ENCODE measurements at places on chromosomes 7 and 10.

DNA sequence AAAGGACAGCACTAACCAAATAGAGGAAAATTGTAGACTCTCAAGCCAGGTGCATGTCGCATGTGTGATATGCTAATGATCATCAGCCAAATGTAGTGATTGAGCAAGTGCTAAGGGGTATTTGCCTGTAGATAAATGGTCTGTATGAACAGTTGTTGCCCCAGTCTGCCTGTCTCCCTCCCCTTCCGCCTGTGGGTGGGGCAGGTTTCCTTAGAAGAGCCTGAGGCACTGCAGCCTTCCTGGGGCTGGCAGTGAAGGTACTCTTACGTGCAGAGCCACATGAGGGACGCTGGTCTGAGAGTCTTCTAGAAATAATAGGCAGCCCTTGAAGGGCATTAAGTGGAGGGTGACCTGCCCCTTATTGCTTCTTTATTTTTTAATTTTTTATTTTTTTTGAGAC, 152.1 kb downstream of the SNX10 start:
- no peak for DNase-seq

- no peak for DNase-seq
Measured at GRCh38 chr7:156886020-156886795, 6.8 kb downstream of the LMBR1 start.

DNA sequence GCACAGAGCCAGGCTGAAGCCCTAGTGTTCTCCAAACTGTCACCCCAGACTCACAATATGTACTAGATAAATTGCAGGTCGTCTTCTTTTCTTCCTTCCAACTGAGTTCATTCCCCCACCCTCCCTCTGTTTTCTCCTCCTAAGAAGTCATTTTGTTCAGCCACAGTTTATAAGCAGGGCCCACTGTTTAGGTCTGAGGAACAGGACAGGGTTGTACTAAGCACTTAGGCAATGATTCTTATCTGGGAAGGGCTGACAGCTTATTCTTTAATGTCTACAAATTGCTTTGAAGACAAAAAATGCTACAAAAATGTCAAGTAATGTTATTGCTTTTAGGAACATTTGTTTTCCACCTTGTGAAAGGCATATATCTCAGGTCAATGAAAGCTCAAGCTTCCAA, 59.1 kb downstream of the CDC123 start:
- no peak for DNase-seq

GRCh38 chr7:42932811-42933591, 825 bp downstream of the MRPL32 start:
- DNase-seq: no peak

GRCh38 chr7:209906-210305, 17.5 kb downstream of the FAM20C start:
- DNase-seq: no peak

DNA sequence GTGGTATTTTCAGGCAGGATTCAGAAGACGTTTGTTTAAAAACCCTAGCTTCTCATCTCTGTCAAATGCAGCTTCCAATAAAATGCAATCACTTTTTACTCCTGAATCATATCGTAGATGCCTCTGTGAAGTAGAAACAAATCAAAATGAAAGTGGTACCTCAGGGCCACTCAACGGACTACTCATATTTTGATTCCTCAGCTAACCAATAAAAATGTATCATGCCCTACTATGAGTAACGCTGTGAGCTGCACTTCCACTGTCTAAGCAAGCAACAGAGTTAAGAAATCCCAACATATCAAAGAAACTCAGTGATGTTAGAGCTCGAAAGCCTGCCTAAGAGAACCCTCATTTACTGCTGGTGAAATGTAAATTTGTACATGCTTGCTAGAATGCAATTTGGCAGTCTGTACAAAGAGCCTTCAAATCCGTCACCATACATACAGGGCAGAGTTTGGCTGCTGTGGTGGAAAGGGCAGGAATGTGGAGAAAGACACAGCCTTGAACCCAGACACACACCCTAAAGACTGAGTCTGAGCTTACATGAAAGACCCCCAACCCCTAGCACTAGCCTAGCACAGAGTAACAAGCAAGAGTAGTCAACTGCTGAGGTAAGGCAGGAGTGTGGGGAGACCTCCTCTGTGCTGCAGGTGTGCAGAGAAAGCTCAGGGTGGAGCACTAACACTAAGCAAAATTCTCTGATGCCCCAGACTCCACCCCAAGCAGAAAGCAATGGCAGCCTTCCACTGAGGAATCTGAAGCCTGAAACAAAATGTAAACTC, 151.5 kb downstream of the ANK3 start:
- no peak for DNase-seq

DNA sequence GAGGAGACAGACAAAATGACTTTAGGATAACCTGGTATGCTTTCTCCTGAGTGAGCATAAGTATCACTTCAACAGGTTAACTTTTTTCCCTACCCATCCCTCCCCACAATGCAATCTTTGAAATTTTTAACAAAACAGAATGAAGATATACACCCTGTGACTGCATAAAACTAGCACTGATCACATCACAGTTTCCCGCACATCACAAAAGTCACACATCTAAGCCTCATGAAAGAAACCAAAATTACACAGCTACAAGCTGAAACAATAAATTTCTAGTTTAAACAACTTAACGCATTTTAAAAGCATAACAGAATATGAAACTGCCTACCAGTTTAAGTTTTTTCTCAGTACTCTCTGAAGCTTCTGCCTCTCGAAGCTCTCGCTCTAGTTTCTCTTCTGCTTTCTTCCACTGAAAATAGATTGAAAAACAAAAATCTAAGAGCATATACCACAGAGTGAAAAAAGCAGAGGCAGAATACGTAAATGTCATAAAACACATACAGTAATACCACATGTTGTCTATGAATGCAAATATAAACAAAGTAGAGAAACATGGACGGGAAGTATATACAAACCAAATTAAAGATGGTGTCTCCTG, 18.1 kb downstream of the NOC3L start:
- no peak for DNase-seq

GRCh38 chr10:36634916-36635315, 490.5 kb upstream of the ANKRD30A start:
- DNase-seq: no peak

GRCh38 chr7:134888141-134888740, 98.1 kb upstream of the AGBL3 start:
- no peak for DNase-seq

- no peak for DNase-seq
Measured at GRCh38 chr10:69181433-69181832, 1.4 kb downstream of the SUPV3L1 start.

- no peak for DNase-seq
Measured at GRCh38 chr7:31938650-31939049, 131.6 kb downstream of the PDE1C start.

DNA sequence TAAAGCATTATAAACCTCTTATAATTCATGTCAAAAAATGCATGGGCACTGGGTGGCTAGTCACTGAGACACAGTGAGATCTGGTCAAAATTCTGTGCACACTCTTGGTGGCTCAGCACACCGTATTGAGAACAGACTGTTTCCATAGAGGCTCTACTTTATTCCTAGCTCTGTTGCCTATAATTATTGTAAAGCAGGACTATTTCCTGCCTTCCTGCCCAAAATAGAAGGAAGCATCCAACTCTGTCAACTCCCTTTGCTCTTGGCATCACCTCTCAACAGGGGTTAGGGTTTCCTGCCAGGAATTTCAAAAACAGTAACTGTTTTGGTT, 45.1 kb downstream of the PTN start:
- no peak for DNase-seq

DNA sequence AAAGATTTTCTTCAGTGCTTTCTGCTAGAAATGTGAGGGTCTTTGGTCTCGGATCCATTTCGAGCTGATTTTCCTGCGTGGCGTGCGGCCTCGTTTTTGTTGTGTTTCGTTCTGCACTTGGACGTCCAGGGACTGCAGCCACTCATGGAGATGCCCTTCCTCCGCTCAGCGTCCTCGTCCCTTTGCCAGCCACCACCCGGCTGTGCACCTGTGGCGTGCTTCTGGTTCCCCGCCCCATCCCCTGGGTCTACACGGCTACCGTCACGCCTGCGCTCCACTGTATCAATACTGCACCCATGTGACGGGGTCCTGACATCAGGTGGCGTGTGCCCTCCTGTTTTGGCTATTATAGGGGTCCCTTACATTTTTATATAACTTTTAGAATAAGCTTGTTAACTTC, 42.7 kb upstream of the NKX6-2 start:
- DNase-seq: no peak

- no peak for DNase-seq
Measured at GRCh38 chr10:90288391-90288933, 569.4 kb downstream of the HTR7 start.

- no peak for DNase-seq
Measured at GRCh38 chr7:77266291-77266794, 66.7 kb upstream of the FGL2 start.

- DNase-seq: no peak
Measured at GRCh38 chr7:89661876-89662275, 492.4 kb upstream of the STEAP1 start.

- no peak for DNase-seq
Measured at GRCh38 chr10:99535764-99536337, 3.1 kb downstream of the NKX2-3 start.

- DNase-seq: no peak
Measured at GRCh38 chr7:99437946-99438572, 539 bp downstream of the PTCD1 start.

- no peak for DNase-seq
Measured at GRCh38 chr7:104272767-104273384, 55.5 kb upstream of the LHFPL3 start.

DNA sequence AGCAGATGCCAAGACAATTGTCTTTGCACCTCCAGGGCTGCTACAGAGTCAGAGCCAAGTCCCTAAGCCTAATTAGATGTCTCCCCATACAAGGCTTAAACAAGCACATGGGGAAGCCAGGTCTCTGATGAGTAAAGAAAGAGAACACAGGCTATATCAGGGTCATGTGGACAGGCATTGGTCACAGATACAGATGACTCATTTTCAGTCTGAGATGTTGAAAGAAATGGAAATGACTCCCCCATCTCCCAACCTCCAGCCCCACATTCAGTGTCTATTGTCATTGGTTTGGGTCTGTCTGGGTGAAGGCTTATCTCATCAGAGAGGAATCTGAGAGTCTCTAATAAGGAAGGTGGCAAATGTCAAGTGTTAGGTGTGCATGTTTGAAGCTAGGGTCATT, 290.1 kb upstream of the KIAA1217 start:
- no peak for DNase-seq

DNA sequence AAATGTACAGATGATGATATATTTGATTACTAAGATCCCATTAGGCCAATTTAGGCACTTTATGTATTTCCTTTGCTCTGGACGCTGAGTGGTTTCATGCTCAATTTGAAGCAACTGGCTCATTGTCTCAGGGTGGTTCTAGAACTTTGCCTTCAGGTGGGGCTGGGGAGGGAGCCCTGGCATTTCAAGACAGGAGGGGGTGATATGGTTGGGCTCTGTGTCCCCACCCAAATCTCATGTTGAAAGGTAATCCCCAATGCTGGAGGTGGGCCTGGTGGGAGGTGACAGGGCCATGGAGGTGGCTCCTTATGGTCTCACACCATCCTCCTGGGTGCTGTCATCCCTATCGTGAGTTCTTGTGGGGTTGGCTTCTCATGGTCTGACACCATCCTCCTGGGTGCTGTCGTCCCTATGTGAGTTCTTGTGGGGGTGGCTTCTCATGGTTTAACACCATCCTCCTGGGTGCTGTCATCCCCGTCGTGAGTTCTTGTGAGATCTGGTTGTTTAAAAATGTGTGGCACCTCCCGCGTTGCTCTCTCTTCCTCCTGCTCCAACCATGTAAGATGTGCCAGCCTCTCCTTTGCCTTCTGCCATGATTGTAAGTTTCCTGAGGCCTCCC, 151.5 kb upstream of the KLF6 start:
- DNase-seq: no peak

DNA sequence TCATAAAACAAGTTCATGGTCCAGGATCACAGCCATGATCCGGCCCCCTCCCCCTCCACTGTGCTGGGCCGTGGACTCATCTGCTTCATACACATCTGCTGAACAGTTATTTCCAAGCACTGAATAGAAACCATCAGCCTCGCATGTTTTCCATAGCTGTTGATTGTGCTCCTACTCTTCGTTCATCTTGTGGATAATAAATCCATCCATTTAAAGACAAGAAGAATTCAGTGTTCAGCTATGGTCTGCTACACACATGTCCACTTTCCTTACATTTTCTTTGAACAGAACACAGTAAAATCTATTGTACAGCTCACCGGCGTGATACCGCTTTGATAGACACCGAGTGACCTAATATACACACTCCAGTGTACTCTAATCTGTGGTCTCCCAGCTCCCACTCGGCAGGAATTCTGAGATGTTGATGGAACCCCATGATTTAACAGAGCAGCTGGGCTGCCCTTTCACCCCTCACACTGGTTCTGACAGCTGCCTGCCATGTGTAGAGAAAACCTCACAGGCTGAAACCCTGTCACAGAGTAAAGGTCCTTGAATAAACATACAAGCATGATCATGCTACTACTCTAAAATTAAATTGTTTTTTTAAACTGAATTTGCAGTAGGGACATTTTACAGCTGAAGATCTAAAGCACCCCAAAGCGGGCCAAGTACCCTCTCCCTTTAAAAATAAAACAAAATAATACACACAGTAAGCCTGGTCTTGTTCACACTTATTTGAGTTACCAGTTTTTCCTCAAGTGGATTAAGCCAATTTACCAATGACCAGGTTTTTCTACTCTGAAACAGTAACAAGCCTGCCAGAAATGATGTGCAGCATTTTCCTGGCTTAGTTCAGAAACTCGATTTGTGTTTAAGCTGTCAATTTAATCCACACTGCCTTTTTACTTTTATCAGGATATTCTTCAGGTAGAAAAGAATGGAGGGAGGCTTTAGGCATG, 95.1 kb upstream of the FZD1 start:
- no peak for DNase-seq

DNA sequence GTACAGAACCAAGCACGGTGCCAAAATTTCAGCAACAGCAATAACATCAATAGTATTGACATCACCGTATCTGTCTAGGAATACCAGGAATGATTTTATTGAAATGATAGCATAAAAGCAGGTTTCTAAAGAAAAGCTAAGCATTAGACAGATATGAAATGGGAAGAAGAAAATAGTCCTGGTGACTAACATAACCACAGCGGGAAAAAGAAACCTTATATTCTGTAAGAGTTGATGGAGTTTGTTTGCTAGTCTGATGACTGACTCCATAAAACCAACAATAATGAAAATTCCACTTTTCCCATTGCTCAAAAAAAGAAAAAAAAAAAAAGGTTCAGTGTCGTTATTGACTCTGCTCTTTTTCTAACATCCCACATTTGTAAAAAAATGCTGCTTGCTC, 668.3 kb downstream of the IPMK start:
- no peak for DNase-seq

- DNase-seq: no peak
Measured at GRCh38 chr10:102919992-102920739, 2.1 kb downstream of the CNNM2 start.

Measured in tibial artery (tissue), 4 donors.